Fibroblast of skin of abdomen (primary cell): ENCODE measurements at places on chromosomes 5 and 9.

- no peak for DNase-seq
Observed at GRCh38 chr5:123001808-123002207, 34.7 kb downstream of the PPIC start.

DNA sequence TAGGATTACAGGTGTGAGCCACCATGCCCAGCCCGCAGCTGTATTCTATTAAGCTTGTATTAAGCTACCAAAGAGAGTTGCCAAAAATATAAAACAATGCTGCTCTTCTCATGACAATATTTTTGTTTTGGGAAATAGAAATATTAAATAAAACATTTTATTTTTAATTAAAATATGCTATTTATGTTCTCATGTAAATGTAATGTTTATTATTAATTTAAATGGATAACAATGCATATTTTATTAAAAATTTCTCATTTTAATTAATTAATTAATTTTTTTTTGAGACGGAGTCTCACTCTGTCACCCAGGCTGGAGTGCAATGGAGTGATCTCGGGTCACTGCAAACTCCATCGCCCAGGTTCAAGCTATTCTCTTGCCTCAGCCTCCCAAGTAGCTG lies 117.5 kb downstream of the ANKRD55 start:
- DNase-seq = no peak

GRCh38 chr9:68522131-68522530 lies 18.6 kb downstream of the TMEM252 start:
- no peak for DNase-seq

GRCh38 chr5:72447751-72448150 lies 59.5 kb downstream of the ZNF366 start:
- DNase-seq = no peak

GRCh38 chr5:139757727-139758509 lies 37.7 kb upstream of the PSD2 start:
- no peak for DNase-seq
